T follicular helper cell (primary cell): ENCODE measurements at places on chromosomes 7 and 10.

DNA sequence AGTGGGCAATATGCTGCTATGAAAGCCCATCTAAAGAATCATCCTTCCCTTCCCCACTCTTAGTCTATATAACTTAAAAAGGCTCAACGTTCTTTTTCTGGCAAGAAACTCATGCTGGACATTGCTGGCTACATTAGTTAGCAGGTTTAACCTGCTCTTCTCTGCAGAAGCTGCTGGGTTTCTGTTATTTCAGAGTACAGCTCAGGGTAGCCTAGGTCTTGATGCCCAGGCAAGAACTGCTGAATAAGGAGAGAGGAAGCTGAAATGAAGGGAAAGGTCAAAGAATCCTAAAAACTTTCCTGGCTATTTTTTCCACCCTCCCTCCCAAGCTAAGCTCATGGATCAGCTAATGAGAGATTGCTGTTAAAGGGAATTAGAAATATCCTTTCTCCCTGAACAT lies 79.4 kb downstream of the ANKIB1 start:
- no peak for DNase-seq

DNA sequence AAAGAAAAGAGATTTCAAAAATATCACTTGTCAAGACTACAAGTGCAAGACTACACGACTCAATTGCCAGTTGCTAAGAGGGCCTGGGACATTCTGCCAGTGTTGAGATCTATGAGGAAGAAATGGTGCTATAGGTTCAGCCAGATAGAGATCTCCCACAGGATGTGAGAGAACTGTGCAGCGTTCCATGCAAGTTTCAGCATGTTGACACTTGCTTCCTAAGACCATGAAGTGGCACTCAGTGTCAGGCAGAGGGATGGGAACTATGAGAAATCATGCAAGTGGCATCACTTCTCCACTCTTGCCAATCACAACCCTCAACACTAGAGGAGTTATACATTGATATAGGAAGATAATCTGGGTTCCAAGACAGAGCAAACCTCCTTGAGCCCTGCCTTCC lies 210.3 kb downstream of the CHRM2 start:
- DNase-seq, result no peak

- DNase-seq, result no peak
Measured at GRCh38 chr10:44242826-44243225, 142.1 kb downstream of the CXCL12 start.

DNA sequence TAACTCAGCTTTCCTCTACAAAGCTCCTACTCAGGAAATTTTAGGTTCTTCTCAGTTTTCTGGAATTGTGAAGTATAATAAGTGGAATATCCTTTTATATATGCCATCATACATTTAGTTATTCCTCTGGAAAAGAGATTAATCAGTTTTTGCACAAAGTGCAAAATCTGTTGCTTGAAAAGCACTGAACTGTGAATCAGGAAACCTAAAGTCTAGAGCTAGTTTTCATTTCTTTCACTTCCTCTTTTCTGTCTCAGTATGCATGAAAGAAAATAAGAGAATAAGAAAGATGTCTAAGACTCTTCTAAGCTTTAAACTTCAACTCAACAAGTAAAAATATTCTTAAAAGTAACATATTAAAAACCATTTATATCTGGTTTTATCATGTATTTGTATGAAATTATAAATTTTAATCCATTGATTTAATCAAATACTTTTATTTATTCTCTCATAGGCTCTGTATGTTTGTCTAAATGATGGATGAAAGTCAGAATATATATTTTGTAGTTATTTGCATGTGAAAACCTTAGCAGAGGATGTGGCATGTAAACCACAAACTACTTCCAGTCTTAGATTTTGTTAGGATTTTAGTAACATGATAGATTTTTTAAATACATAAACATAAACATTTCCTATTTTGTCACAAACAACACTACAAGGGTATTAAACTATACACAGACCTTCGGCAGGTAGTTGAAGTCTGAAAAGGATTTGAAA lies 1073.0 kb downstream of the XPNPEP1 start:
- no peak for DNase-seq

GRCh38 chr10:93680412-93681047 lies 21.9 kb downstream of the FRA10AC1 start:
- DNase-seq, result no peak

DNA sequence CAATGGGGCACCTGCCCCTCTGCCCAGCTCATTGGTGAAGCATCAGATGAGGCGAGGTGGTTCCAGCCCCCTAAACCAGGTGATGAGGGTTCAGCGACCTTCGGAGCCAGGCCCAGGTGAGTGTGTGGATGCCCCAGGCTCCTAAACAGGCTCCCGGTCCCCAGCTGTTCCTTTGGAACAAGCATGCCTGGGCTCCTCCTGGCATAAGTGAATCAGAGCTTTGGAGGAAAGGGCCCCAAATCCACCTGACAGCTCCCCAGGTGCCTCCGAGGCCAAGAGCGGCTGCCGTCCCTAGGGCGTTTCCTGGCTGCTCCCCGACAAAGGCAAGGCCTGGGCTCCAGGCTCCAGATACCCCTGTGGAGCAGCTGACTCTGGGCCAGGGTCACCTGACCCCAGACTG lies 61.3 kb downstream of the YKT6 start:
- DNase-seq, result no peak

GRCh38 chr10:89235073-89235798 lies 16.3 kb downstream of the LIPA start:
- DNase-seq, result no peak

DNA sequence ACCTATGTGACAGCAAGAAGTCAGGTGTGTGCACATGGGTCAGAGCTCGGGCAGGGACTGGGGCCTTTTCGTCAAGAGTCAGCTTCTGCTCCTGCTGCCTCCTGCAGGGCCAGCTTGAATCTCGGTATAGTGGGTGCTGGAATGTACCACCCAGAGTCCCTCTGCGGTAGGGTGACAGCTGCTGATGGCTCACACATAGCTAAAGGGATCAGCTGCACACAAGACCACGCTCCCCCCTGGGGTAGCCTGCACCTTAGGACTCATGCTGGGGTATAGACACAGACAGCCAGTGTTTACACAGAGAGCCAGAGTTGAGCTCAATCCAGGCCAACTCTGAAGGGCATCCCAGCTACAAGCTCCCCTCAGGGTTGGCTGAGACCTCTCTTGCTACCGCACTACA lies 14.0 kb upstream of the COL13A1 start:
- DNase-seq, result no peak

DNA sequence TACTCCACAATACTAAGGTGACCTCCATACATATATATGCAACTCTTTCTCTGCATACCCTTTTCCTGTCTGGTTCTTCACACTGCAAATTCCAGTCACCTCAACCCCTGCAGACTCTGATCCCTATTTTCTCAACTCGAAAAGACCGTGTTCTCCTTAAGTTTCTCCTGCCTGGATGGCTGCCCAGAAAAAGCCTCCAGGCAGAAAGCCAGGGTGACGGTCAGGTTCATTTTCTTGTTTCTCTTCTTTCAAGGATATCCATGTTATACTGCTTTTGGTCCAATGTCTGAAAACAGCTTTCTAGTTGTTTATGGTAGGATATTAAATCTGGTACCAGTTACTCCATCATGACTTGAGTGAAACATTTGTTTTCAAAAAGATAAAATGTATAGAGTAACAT lies 267.8 kb upstream of the MYO3A start:
- DNase-seq, result no peak

- no peak for DNase-seq
Measured at GRCh38 chr10:36519909-36520308, 605.5 kb upstream of the ANKRD30A start.

- DNase-seq, result no peak
Measured at GRCh38 chr7:7820409-7820808, 102.0 kb upstream of the RPA3 start.

DNA sequence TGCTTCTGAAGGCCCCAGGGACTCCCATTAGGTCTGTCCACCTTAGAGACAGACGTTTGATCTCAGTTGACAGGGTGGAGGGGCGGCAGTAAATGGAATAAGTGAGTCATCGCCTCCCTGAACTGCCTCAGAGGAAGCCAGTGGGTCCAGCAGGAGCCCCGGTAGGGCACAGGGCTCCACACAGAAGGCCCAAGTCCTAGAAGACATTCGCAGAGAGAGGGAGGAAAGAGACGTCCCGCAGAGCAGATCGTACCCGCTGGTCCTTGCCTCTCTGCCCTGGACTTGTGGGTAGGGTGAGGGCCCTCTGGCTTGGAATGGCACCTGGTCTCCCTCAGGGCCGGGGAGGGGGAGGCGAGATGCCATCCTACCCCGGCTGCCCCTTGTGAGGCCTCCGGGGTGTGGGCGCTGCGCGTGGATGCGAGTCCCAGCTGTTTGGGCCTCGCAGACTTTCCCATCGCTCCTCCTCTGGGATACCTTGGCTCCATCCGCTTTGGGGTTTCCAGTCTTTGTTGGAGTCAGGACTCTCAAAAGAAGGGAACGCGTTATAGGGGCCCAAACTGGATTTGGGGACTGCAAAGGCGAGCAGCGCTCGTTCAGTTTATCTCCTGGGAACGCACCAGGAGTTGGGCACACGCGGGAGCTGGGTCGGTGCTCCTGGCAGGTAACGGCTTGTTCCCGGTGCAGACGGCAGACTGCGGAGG lies 5.1 kb downstream of the TLX1 start:
- DNase-seq, result no peak

DNA sequence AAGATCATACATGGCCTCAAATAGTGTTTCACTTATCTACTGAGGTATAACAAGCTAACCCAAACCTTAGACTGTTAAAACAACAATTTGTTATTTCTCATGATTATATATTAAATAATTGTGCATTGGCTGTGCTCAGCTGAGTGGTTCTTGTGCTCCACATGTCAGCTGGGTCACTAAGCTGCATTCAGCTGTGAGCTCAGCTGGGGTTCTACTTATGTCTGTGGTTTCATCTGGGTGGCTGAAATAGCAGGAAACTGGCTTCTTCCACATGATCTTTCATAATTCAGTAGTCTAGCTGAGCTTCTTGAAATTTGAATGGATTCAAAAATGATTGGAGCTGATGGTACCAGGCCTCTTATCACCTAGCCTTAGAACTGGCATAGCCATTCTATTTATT lies 181.8 kb upstream of the CSTF2T start:
- DNase-seq, result no peak

DNA sequence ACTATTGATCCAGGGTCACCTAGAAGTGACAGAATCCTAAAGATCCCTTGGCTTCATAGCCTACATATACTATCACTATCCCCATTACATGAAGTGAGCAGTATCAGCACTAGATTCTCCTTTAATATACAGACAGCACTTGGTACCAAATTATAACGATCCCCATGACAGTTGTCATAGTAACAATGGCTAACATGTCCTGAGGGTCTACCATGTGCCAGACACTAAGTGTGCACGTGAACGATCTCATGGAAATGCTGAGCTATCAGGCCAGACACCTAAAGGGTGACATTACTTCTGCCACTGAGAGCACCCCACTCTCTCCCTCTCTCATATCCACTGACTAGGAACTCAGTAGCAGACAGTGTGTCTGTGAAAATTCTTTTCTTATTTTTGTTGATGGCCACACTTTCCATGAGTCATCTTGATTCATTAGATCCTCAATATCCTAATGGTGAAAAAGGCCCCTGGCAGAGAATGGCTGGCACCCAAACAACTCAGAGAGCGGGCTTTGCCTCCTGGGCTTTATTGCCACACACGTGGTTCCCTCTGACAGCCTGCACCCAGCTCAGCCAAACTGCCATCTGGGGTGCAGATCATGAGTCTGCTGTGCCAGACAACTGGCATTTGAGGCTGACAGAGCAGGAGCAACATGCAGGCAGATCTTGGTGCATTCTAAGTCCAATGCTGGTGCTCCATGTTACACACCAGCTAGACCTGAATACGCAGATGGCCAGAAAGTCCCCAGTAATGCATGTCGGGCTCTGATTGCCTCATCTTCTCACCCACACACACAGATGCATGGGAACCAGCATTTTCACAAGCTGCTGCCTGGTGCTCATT lies 176.3 kb downstream of the DGKI start:
- no peak for DNase-seq

DNA sequence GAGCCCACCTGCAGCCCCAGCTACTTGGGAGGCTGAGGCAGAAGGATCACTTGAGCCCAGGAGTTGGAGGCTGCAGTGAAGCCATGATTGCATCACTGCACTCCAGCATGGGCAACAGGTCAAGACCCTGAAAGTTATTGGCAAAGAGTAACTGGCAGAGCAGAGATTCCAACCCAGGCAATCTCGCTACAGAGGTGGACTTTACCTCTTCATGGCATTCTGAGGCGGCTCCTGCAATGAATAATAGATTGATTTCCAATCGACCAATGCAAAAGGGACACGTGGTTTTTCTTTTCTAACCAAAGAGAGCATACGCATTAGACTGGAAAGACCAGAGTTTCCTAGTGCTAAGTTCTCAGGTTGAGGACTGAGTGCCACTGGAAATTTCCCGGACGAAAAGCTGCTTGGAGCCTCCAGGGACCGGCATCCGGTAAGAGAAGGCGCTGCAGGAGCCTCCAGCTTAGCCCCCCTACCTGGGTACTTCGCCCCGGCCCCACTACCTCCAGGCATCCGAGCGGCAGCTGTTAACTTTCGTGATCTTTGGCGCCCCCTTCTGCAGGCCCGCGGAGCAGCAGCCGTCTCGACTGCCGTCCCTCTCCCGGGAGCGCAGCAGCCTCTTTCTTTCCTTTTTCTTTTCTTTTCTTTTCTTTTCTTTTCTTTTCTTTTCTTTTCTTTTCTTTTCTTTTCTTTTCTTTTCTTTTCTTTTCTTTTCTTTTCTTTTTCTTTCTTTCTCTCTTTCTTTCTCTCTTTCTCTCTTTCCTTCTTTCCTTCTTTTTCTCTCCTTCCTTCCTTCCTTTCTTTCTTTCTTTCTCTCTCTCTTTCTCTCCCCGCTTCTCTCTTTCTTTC lies 4.1 kb downstream of the MBLAC1 start:
- DNase-seq, result peak; percentile 74

DNA sequence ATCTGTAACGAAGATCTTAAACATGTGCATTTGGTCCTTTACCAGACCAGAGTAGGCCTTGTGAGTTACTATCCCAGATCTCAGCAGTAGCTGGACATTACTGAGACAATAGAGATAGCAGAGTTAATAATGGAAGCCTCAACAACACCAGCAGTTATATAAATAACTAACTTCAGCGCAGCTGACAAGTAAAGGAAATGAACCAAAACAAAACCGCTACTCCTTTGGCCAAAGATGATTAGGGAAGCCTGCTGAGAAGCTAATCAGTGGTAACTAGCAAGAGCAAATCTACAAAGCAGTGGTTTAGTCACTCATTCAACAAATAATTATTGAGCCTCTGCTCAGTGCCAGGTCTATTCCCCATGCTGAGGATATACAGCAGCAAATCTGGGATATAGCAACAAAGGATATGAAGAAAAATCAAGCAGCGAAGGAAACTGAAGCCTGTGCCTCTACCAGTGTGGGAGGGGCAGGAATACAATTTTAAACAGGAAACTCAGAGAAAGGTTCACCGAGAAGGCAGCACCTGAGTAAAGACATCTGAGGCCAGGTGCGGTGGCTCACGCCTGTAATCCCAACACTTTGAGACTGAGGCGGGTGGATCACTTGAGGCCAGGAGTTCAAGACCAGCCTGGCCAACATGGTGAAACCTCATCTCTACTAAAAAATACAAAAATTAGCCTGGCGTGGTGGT lies 103.6 kb downstream of the ELMO1 start:
- DNase-seq, result no peak

- no peak for DNase-seq
Measured at GRCh38 chr10:23368816-23369640, 24.4 kb upstream of the C10orf67 start.

GRCh38 chr7:137923380-137923779 lies 76.6 kb upstream of the DGKI start:
- no peak for DNase-seq

GRCh38 chr10:24722131-24722675 lies 1.5 kb downstream of the ARHGAP21 start:
- no peak for DNase-seq
